ENCODE measurements at places on chromosomes 7 and 10. TPM values are rescaled to one million over a fixed set of nuclear protein-coding genes. Genes with fewer than 3 reads are reported as not detected.

GRCh38 chr10:68625316-68625921 lies 65.3 kb downstream of the TET1 start:
- no peak for ATAC-seq

Gene CRTAC1
- 6.0 TPM for total RNA-seq

Gene ANXA8
- total RNA-seq = 2.5 TPM

DNA sequence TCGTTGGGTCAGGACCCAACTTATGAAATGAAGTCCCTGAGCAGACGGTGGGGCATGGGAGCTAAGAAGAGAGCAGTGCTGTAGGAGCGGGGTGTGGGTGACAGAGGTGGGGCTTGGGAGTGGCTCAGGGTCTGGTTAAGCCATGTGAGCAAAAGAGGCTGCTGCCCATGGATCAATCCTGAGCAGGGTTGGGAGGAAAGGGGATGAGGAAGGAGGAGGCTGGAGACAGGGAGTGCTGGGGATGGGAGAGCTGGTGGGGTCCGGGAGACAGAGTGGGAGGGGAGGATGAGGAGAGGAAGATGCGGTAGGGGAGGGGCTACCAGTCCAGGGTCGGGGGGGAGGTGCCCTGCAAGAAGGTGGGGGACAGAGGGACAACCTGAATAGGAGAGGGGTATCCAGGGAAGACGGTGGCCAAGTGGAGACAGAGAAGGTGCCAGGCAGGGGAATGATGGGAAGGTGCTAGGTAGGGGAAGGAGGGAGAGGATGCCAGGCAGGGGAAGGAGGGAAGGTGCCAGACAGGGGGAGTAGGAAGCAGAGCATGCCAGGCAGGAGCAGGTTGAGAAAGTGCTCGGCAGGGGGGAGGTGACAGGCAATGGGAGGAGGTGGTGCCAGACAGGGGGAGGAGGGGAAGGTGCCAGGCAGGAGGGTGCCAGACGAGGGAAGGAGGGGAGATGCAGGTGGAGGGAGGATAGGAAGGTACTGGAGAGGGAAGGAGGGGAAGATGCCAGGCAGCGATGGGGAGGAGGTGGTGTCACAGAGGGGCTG lies 27.5 kb upstream of the SMARCD3 start:
- ATAC-seq = no peak

DNA sequence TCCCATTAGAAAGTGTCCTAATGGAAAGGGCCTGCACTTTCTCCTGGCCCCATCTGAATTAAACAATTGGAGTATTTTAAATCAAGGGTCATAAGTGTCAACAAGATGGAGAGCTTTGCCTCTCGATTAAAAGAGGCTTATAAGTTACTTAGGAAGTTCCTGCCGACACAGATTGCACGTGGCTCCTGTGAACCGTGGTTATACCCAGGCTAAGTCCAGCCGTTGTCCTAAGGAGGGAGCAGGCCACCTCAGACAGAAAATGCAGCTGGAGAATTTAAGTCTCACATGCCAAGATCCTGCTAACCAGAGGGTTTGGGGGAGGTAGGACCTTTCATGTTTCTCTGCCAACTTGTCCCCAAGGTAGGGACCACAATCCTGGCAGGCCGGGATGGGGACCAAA lies 626.5 kb upstream of the GALNT17 start:
- no peak for ATAC-seq

DNA sequence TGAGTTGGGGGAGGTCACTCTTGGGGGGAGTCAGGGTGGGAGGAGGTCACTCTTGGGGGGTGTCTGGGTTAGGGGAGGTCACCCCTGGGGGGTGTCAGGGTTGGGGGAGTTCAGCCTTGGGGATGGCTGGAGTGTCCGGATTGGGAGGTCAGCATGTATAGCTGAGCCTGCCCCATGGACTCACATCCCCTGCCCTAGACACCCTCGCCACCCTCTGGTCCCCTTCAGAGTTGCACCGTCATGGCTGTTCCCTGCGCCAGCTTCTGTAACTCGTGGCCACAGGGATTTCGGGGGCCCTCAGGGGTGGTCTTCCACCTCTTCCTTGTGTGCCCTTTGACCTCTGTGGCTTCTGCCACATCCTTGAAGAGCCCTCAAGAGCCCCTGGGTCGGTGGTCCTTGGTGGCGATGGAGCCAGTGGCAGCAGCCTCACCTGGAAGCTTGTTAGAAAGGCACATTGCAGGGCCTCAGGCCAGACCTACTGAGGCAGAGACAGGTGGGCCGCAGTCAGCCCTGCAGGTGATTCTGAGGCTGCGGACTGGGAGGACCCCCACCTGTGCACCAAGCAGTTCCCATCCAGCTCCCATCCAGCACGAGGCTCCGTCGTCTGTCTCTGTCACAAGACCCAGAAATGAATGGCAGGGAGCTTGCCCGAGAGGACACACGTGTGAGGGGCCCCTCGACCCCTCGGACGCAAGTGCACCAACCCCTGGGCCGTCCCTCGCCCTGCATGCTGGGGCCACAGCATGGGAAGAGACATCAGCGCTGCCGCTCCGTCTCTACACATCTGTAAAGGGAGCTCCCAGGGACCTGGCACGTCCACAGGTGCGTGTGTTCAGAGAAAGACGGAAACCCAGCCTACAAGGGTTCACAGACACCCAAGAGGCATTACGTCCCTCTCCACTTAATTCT lies 44.7 kb upstream of the SUN1 start:
- ATAC-seq = no peak

- no peak for ATAC-seq
Measured at GRCh38 chr7:133931053-133931452, 196.1 kb upstream of the LRGUK start.

- no peak for ATAC-seq
Measured at GRCh38 chr7:47326808-47327207, 255.1 kb downstream of the TNS3 start.

- ATAC-seq = peak; percentile 29
Measured at GRCh38 chr10:4285121-4285520, 500.1 kb upstream of the KLF6 start.

Gene CCDC146
- total RNA-seq = 4.6 TPM

DNA sequence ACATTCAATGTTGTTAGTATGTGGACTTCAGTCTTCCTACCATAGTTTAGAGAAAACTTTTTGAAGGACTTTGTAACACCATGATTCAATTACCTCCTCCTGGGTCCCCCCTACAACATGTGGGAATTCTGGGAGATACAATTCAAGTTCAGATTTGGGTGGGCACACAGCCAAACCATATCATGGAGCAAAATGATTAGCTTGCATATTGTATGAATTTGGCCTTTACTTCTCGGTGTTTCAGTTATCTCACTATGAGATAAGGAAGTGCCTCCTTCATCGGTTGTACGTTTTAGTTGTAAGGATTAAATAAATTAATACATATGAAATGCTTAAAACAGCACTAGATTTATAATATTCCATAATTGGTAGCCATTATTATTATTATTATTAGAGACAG lies 428.7 kb downstream of the EXOC4 start:
- ATAC-seq = no peak

GRCh38 chr7:1941464-1942242 lies 271.6 kb downstream of the ELFN1 start:
- no peak for ATAC-seq

Gene MOGAT3
- total RNA-seq = not detected

Gene DOCK4
- 24.1 TPM for total RNA-seq

GRCh38 chr7:50591480-50592438 lies 26.6 kb upstream of the DDC start:
- ATAC-seq = no peak

DNA sequence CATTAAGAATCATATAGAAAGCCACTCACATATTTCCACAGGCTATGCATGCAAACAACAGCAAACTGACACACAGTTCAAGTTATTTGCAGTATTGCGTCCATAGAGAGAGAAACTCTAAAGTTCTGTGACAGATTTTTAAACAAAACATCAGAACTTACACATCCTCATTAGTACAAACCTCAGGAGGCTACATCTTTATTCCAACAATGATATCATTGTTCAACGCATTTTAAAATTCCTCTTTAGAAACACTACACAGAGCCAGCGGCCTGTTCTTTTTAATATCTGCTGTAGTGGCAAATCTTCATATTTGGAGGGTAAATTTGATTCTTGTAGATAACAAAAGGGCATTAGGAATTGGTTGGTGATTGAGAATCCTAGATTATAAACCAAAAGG lies 55.9 kb upstream of the NFE2L3 start:
- ATAC-seq = no peak

DNA sequence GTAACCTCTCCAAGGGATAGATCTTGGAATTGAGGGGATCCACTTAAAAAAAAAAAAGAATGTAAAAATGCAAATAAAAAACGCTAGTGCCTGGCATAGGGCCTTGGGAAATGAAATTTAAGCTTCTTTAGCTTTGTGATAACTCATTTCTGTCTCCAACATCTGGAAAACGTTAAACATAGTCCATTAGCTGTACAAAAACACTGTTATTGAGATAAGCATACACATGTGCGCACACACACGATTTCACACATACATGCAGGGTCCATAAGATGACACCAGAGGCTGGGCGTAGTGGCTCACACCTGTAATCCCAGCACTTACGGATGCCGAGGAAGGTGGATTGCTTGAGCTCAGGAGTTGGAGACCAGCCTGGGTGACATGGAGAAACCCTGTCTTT lies 13.7 kb upstream of the CUL2 start:
- no peak for ATAC-seq

Gene FKBP6
- 0.06 TPM for total RNA-seq

Gene BRAF
- 35.8 TPM for total RNA-seq

- ATAC-seq = no peak
Measured at GRCh38 chr10:130967784-130968183, 343.7 kb downstream of the TCERG1L start.

Gene ITGB1
- 212 TPM for total RNA-seq

DNA sequence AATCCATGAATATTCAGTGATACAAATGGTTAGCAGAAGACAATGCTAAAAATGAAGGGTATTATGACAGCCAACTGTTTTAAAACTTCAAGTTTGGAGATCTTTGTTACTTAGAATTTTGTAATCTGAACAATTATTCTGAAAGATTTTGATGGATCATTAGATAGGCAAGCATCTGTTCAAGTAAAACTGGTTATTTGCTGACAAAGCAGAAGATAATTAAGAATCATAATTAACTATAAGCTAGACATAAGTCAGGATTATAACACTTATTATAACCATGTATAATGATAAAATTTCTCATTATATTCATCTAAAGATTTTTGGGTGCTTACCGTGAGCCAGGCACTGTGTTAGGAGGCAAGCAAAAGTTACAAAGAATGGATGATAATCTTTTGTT lies 1145.1 kb downstream of the CNTNAP2 start:
- ATAC-seq = no peak

DNA sequence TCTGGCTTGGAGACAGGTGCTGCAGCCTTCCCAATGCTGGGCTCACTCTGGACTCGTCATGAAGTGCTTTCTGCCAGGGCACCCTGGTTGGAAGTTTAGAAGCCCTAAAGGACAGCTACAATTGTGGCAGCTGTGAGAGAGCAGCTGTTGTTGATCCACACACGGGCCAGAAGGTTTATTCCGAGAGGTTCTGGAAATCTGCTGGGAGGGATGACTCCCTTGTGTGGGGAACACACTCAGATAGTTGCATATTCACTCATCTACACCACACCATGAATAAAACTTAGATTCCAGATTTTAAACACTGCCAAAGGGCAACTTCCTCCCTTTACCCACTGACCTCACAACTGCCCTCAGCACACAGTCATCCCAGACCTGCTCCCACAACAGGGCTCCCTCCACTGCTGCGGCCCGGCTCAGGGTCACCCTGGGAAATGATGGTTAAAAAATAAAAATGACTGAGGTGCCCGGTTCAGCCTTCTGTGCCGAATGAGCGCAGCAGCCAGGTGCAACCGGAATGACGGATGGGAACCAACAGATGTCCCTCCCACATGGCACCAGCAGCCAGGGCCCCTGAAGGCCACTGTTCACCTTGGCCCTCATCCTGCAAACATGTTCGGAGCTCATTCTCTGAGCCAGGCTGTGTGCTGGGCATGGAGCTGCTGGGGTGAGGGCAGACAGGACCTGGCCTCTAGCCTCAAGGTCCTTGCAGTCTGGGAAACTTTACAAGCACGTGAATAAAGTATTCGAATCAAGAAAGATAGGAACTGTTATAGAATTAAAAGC lies 40.2 kb downstream of the ASB13 start:
- no peak for ATAC-seq

GRCh38 chr10:119139464-119140067 lies 25.9 kb downstream of the SFXN4 start:
- peak; percentile 50 for ATAC-seq

GRCh38 chr10:80264081-80265056 lies 25.1 kb downstream of the MAT1A start:
- ATAC-seq = no peak

Gene LRRC27
- total RNA-seq = 11.8 TPM

- ATAC-seq = no peak
Measured at GRCh38 chr10:19815036-19815730, 1.0 kb upstream of the PLXDC2 start.

DNA sequence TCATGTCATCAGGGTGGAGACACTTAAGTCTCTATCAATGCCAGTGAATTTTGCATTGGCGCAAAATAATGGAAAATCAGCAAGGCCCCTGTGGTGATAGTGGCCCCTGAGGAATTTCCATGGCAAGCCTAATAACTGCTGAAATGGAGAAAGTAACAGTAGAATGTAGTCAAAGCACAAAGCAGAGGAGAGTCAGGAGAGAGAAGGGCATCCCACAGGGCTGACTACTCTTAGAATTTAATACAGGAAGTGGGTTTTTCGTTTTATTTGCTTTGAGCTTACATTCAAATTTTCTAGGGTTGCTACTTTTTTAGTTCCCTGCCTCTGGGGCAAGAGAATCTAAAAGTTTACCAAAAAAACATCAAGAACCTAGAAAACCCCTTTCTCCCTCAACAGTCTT lies 39.0 kb downstream of the BZW2 start:
- no peak for ATAC-seq

- no peak for ATAC-seq
Measured at GRCh38 chr10:86556933-86557649, 35.5 kb upstream of the WAPL start.

Gene ADRB1
- total RNA-seq = not detected

Gene SHTN1
- total RNA-seq = 49.6 TPM

DNA sequence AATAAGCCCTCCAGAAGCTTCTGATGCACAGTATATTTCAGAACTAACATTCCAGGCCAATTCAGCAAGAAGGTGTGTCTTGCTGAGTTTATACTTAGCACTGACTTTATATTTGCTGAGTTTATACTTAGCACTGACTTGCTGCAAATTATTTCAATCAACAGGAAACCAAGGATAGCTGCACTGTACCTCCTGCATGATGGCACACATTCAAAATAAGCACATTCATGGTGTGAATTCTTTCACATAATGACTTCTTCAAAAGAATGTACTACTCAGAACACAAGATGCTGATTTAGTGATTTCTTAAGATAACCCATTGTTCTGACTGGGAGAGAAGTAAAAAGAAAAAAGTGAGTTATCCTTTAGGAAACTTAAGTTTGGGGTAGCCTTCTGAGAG lies 52.0 kb downstream of the JAZF1 start:
- no peak for ATAC-seq

Gene PIK3AP1
- 8.4 TPM for total RNA-seq

- ATAC-seq = no peak
Measured at GRCh38 chr7:125126376-125126775, 196.8 kb upstream of the POT1 start.

Gene CALHM1
- 0.16 TPM for total RNA-seq

- ATAC-seq = no peak
Measured at GRCh38 chr7:73704640-73705550, 14.6 kb downstream of the STX1A start.

Gene CPN1
- total RNA-seq = not detected

Data from motor neuron (in vitro differentiated cells).